ENCODE measurements at places on chromosomes 7 and 10.

- H3K27me3 ChIP-seq: peaks cover 8% of the 10 kb centered on the region
- H3K27ac ChIP-seq: no peak overlapping the region
- H3K4me1 ChIP-seq: peaks cover 4% of the 10 kb centered on the region
- no peak overlapping the region for H3K4me3 ChIP-seq
- DNase-seq: no peak
- no peaks in the 10 kb centered on the region for H3K36me3 ChIP-seq
These were observed 37.3 kb downstream of the VIPR2 start for GRCh38 chr7:159107161-159107892.

DNA sequence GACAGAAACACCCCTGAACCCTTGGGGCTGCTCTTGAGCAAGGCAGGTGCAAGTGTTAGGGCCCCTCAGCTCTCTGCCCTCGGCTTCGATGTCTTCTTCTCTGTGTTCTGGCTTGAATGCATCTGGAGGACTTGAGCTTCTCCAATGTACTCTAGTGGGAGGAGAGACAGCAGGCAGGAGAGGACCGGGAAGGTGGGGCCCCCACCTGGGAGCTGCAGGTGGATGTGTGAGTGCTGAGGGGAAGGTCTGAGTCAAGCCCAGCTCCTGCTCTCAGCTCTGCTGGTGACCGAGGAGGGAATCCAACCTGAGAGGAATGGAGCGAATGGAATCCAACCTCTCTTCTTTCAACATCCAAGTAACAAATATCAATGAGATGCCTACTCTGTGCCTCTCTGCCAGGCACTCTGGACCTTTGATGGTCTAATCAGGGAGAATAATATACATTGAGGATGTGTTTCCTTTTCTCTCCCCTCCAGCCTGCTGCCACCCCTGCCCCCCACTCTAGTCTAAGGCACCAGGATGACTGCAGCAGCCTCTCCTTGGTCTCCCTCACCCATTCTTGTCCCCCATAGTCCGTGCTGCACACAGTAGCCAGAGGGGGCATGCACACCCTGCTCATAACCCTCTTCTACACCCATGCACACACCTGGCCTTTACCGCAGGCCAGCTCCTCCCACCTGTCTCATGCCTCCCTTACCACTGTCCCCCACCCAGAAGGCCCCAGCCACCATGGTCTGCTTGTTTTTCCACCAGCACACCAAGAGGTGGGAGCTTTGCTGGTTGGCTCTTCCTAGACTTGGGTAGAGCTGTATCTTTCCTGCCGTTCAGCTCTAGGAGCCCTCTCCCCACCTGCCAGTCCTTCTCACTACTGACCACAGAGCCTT lies 13.6 kb downstream of the TBATA start:
- no peak overlapping the region for H3K4me3 ChIP-seq
- H3K27ac ChIP-seq: no peak overlapping the region
- H3K4me1 ChIP-seq: no peaks in the 10 kb centered on the region

DNA sequence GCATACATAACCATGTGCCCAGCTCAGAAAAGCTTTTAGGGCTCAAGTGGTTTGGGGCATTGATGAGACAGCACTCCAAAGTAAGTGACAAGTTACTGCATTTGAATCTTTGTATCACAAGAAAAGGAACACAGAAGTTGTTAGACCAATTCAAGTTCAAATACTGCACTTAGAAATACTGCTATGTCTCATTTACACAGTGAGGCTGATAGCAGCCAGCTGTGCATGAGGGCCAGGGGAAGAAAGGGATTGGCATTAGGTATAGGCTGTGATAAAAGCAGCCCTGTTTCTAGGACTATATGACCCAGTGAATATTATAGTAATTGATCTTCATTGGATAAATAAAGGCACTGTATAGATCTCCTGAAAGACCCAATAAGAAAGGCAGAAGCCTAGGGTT lies 197.8 kb upstream of the SORCS1 start:
- no peaks in the 10 kb centered on the region for H3K27me3 ChIP-seq
- no peak for DNase-seq
- no peaks in the 10 kb centered on the region for H3K4me1 ChIP-seq
- no peaks in the 10 kb centered on the region for H3K36me3 ChIP-seq
- no peak overlapping the region for H3K4me3 ChIP-seq

DNA sequence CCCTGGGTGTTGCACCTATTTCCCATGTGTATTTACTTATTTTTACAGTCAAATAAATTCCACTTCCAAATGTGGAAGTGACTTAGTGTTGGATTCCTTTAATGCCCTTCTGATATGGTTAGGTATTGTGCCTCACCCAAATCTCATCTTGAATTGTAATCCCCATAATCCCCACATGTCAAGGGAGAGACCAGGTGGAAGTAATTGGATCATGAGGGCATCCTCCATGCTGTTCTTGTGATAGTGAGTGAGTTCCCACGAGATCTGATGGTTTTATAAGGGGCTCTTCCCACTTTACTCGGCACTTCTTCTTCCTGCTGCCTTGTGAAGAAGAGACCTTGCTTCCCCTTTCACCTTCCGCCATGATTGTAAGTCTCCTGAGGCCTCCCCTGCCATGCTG lies 136.9 kb downstream of the SNX10 start:
- no peak overlapping the region for H3K4me3 ChIP-seq
- no peak for DNase-seq
- H3K36me3 ChIP-seq: no peaks in the 10 kb centered on the region
- no peak overlapping the region for H3K27ac ChIP-seq

DNA sequence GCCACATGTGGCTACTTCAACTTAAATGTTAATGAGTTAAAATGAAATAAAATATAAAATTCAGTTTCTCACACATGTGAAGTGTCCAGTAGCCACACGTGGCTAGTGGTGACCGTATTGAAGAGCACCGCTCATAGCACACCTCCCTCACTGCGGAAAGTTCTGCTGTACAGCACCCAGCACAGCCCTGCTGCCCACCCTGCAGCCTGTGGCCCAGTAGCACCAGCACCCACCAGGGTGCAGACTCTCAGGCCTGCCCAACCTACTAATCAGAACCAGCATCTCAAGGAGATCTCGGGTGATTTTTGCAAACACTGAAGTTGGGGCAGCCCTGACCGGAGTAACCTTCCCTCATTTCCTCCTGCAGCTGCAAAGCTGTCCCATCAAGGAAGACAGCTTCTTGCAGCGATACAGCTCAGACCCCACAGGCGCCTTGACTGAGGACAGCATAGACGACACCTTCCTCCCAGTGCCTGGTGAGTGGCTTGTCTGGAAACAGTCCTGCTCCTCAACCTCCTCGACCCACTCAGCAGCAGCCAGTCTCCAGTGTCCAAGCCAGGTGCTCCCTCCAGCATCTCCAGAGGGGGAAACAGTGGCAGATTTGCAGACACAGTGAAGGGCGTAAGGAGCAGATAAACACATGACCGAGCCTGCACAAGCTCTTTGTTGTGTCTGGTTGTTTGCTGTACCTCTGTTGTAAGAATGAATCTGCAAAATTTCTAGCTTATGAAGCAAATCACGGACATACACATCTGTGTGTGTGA lies 162.8 kb upstream of the LANCL2 start:
- H3K4me1 ChIP-seq: no peaks in the 10 kb centered on the region
- no peaks in the 10 kb centered on the region for H3K36me3 ChIP-seq
- H3K4me3 ChIP-seq: no peak overlapping the region
- no peak for DNase-seq
- H3K27ac ChIP-seq: no peak overlapping the region

DNA sequence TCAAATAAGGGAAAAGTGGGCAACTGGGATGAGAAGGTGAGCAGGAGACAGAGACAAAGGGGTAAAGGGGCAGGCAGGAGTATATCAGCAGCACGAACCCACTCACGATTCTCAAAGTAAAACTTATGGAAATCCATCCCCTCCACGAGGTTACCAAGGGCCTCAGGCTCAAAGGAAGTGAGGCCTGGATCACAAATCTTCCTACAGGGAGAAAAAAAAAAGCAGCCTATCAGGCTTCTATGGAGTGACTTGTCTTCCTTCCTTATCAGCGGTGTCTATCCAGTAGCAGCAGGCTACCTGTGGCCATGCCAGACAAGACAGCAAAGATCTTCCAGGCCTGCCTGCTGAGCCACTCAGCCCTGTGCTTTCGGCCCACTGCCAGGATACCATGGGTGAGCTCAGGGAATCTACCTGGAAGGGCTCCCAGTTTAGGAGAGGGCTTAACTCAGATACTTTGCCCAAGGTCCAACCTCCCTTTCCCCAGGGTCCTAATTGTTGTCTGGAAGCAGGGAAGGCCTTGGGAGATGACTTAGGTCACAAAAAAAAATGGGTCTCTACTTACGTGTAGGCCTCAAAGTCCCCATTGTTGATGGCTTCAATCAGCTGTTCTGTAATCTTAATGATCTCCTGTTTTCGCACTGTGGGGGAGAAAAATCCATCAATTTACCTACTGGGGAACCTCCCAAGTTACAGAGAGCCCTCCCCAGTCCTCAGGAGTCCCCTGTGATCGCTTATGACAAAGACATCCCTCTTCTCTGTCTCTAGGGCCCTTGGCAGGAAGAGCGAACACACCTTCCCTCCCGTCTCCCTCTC lies 5.7 kb upstream of the NDST2 start:
- no peak for DNase-seq
- H3K27me3 ChIP-seq: no peaks in the 10 kb centered on the region
- H3K4me1 ChIP-seq: peaks cover 4% of the 10 kb centered on the region
- no peak overlapping the region for H3K4me3 ChIP-seq
- H3K36me3 ChIP-seq: no peaks in the 10 kb centered on the region
- H3K27ac ChIP-seq: no peak overlapping the region

DNA sequence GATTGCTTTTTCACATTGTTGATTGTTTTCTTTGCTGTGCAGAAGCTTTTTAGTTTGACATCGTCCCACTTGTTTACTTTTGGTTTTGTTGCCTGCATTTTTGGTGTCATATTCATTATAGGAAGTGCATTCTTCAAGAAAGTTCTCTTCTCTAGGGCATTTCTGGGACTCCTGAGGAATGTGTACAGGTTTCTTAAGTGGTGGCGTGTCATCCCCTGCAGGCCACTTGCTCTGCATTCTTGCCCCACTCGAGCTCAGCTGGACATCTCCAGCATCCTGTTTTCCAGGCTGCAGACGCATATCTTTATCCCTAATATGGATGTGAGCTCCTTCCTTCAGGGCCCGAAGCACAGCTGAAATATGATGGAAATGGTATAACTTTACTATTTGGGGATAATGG lies 255.6 kb upstream of the HABP2 start:
- DNase-seq: no peak
- H3K4me3 ChIP-seq: no peak overlapping the region
- H3K4me1 ChIP-seq: peaks cover 8% of the 10 kb centered on the region
- H3K27me3 ChIP-seq: no peaks in the 10 kb centered on the region

DNA sequence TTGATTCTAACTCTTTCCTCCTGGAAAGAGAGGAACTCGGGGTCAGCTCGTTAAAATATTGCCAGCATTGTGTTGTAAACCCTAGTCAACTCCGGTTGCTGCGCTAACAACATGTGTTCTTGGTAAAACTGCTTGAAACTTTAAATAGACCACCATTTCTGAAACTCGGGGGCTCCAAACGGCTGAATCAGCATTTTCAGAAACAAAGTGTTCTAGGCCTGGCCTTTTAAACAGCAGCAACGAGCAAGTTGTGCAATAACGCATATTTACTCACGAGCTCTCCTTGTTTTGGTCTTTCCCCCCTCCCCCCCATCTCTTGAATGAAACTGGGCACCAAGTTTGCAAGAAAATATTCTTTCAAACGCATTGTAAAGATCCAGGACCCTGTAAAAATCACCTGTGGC lies 9.2 kb upstream of the GRB10 start:
- H3K27me3 ChIP-seq: peaks cover 15% of the 10 kb centered on the region
- peak overlapping the region; percentile 97 for H3K27ac ChIP-seq
- DNase-seq: no peak

DNA sequence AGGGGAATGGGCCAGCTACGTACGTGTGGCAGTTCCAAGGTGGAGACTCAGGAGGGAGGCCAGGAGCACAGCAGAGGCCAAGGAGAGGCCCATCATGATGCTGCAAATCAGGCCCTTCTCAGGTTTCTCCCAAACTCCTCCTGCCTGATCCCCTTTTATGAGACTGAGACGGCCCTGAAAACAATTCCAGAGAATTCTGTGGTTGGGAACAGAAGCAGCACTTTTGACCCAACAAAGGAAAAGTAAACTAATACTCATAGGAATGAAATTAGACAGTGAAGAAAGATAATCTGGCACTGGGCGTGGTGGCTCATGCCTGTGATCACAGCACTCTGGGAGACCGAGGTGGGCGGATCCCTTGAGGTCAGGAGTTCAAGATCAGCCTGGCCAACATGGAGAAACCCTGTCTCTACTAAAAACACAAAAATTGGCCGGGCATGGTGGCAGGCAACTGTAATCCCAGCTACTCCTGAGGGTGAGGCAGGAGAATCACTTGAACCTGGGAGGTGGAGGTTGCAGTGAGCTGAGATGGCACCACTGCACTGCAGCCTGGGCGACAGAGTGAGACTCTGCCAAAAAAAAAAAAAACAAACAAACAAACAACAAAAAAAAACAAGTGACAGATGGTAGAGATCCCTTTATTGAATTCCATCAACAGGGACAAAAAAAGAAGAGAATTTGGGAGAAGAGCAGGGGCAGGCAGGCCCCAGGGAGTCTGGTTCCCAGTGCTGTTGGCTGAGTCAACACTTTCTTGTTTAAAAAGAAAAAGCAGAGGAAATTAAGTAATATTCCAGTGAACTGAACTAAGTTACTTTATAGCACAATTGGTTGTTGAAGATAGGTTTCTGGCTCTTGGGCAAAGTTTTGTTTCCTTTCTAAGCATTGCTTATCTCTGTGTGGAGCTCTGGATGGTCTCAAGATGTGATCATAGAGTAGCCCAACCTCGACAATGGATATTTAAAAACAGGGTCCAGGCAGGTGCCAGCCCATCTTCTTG lies at the start of gene CCL26:
CCL26 (minus strand) TSS at position 131 of the 997 bp plus-strand sequence; CDS start at position 96, 35 bp downstream.
- H3K4me3 ChIP-seq: no peak within 1 kb of the TSS
- H3K4me1 ChIP-seq: no peaks in the 10 kb centered on the region
- H3K27ac ChIP-seq: no peak within 1 kb of the TSS
- H3K36me3 ChIP-seq: no peaks in the 10 kb centered on the region

DNA sequence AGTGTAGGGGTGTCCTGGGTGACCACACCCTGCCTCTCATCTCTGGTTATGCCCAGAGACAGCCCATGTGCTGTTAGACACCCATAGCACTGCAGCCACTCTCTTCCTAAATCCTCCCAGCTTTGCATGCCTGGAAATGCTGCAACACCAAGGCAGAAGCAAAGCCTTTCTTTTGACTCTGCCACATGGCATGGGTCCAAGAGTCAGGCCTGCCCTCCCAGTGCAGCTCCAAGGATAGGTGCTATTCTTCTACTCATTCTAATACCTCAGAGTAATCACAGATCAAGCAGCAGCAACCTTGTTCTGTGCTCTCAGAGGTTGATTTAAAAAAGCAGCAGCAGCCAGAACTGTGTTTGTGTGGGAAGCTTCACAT lies 23.4 kb downstream of the FRMPD2 start:
- no peaks in the 10 kb centered on the region for H3K36me3 ChIP-seq
- peaks cover 11% of the 10 kb centered on the region for H3K4me1 ChIP-seq
- no peak for DNase-seq

All from neural crest cell (in vitro differentiated cells).